ENCODE measurements at places on chromosomes 7 and 10. TPM values are rescaled to one million over a fixed set of nuclear protein-coding genes. Genes with fewer than 3 reads are reported as not detected.

Gene OPALIN
- polyA plus RNA-seq, result not detected

DNA sequence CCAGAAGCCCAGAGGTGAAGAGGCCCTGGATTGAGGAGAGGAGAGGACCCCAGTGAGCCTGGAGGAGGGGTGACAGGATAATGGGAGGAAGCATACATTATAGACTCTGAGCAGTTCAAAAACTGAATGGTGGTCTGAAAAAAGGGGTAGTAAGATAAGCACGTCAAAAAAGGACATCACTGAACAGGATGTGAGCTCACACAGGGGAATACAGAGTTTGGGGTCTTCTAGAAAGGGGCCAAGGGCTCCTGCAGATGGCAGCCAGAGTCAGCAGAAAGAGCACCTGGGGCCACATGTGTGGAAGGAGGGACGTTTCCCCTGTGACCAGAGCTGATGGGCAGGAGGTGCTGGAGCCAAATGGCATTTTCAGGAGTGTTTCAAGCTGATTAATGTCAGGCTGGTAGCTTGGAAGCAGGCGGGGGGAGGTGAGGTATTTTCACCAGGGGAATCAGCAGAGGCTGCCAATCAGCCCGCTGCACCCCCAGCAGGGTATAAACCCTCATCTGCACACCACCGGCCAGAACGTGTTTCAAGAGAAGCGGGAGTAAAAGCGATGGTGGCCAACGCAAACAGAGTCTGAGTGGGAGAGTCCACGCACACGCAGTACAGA, 85.8 kb downstream of the TNS3 start:
- DNase-seq, result no peak

DNA sequence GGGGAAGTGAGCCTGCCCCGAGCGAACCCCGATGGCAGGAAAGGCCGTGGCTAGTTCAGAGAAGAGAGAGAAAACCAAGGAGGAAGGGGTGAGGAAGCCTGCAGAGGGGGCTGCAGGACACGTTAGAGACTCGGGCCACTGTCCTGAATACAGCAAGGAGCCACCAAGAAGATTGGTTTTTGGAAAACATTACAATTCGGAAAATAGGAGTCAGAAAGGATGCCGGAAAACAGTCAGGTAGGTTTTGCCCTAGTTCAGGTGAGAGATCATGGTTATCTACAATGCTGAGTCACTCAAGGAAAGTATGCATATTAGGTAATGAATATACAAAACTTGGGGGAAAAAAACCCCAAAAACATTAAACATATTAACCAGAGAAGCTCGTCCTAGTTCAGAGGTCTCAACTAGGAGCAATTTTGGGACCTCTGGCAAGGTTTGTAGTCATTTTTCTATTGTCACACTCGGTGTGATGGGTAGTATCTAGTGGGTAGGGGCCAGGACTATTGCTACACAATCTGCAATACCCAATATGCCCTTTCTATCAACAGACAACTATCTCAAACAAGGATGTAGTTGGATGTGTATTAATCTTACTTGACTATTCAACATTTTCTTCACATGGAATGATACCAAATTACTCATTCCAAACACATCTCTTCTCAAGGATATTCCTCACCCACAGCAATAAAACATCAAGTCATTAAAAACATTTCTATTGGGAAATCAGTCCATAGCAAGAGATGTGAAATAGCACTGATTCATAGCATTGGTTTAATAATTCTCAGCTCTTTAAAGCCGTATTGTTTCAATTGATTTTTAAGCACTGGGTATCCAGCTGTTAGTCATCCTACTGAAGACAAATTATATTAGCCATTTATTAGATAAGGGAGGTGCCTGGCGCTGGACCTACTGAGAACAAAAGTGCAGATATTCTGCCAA, 74.4 kb upstream of the RSU1 start:
- no peak for DNase-seq

Gene TACR2
- polyA plus RNA-seq, result 0.28 TPM

GRCh38 chr7:100380196-100380595, 6.9 kb downstream of the PILRA start:
- DNase-seq, result no peak

DNA sequence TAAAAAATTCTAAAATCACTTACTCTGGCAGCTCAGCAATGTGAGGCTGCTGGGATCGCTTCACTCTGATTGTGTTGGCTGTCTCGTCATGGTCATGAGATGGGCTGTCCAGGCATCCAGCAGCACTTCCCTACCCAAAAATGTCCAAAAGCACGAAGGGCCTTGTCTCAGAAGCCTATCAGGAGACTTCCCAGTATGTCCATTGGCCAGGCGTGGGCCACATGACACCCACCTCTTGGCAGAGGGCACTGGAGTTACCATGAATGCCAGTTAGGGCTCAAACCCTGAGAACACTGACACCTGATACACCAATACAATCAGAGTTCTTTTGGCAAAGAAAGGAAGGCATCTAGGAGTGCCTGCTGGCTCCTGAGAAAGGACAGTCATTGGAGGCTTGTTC, 27.0 kb upstream of the GLI3 start:
- DNase-seq, result no peak

GRCh38 chr10:43002596-43002995, 74.3 kb upstream of the RET start:
- no peak for DNase-seq

DNA sequence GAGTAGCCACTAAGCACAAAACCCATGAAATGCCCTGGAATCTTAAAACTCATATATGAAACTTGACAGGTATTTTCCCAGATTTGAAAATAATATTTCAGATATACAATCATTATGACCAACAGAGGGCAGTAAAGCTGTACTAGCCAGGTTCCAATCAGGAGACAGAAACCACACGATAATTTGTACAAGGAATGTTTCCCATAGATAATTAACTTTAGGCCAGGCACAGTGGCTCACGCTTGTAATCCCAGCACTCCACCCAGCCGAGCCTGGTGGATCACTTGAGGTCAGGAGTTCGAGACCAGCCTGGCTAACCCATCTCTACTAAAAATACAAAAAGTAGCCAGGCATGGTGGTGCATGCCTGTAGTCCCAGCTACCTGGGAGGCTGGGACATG, 31.0 kb upstream of the NUB1 start:
- no peak for DNase-seq

DNA sequence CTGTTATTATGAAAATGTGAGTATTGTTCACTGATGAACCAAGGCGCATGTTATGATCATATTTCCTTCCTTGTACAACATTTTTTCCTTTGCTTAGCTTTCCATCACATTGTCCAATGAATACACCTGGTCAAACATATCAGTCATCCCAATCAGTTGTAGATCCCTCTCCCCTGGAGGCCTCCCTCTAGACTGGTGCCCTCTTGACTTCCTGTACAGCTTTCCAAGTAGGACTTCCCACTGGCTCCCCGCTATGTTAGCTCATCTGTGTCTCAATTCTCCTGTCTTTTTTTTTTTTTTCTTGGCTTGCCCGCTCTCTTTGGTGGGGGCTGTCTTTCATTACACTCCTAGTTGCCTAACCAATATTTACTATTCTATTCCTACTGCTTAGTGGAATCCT, 214.2 kb upstream of the NPY start:
- DNase-seq, result no peak

GRCh38 chr10:129140921-129141885, 325.8 kb upstream of the MGMT start:
- no peak for DNase-seq

DNA sequence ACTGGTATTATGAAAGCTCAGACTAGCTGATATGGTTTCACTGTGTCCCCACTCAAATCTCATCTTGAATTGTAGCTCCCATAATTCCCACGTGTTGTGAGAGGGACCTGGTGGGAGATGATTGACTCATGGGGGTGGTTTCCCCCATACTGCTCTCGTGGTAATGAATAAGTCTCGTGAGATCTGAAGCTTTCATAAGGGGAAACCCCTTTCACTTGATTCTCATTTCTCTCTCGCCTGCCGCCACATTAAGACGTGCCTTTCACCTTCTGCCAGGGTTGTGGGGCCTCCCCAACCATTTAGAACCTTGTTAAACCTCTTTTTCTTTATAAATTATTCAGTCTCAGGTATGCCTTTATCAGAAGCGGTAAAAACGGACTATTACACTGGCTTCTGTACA, 40.3 kb downstream of the COL13A1 start:
- no peak for DNase-seq

Gene KCND2
- 2.0 TPM for polyA plus RNA-seq

DNA sequence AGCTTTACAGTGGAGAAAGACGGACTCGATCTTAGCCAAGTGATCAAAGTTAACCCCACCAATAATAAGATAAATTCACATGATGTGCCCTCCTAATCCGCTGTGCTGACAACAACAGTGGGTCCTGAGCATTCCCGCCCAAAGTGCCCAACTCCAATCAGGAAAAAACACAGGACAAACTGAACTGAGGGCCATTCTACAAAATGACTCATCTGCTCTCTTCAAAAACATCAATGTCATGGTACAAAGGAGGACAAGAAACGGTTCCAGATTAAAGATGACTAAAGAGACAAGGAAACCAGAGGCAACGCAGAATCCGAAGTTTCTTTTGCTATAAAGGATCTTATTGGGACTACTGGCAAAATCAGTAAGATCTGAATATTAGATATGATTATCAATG, 79.4 kb downstream of the CTBP2 start:
- no peak for DNase-seq

DNA sequence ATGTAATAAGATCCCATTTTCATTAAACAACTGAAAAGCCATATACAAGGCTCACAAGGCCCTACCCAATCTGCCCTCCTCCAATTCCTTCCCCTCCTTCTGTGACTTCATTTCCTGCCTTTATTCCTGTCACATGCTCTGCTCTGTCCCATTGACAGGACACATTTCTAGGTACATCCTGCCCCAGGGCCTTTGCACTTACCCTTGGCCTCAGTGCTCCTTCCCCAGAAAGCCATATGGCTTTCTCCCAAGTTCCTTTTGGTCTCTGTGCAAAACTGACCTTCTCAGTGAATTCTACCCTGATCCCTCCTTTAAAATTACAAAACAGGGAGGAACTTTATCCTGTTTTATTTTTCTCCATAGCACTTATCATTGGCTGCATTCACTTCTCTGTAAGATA, 40.0 kb downstream of the KCNMA1 start:
- no peak for DNase-seq

Gene PLPP4
- 6.2 TPM for polyA plus RNA-seq

GRCh38 chr7:139774376-139774775, 3.4 kb downstream of the HIPK2 start:
- no peak for DNase-seq

DNA sequence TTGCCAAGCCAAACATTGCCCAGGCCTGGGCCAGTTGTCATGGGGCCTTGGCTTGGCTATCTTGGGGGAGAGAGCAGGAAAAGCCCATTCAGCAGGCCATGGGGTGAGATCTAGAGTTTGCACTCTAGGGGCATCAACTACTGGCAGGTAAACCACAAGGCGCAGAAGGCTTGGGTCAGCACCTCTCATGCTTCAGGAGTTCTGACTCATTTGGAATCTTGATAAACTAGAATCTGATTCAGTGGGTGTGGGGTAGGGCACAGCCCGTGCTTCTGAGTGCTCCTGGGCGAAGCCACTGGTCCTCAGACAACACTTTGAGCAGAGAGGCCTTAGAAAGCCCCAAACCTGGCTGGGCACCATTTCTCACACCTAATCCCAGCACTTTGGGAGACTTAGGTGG, 81.1 kb downstream of the RGS10 start:
- DNase-seq, result no peak

DNA sequence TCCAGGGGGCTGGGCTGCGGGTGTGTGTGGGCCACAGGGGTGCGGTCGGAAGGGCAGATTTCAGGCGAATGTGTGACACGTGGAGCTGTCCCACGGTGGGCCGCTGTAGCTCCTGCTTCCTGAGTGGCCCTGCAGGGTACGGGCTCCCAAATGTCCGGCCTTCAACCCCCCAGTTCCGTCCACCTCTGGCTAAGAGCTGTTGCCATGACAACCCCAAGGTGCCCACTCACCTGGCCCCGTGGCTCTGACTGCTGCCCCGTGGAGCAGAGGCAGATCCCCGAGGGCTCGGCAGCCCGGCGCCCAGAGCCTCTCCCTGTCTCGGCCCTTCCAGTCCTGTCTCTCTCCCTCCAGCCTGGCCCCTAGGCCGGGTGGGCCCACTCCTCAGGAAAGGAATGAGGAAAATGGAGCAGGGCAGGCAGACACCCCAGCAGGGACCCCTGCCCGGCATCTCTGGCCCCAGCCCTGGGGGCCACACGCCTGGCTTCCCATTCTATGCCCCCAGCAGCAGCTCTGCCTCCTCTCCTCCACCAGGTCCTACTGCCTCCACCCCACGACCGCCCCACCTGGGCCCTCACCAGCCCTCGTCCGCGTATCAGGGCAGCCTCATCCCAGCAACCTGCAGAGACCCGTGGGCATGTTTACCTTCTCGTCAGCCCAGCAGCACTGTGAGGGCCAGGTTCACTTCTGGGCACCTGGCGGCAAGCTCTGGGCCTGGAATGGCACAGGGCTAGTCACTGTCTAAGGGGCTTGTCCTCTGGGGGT, 215.6 kb downstream of the ELFN1 start:
- DNase-seq, result no peak

- DNase-seq, result no peak
These were observed 54.1 kb downstream of the ZNF248 start for GRCh38 chr10:37803269-37803668.

- DNase-seq, result no peak
These were observed 31.3 kb upstream of the RNF32 start for GRCh38 chr7:156609010-156609877.

- DNase-seq, result no peak
These were observed 33.6 kb upstream of the UTF1 start for GRCh38 chr10:133196221-133196915.

DNA sequence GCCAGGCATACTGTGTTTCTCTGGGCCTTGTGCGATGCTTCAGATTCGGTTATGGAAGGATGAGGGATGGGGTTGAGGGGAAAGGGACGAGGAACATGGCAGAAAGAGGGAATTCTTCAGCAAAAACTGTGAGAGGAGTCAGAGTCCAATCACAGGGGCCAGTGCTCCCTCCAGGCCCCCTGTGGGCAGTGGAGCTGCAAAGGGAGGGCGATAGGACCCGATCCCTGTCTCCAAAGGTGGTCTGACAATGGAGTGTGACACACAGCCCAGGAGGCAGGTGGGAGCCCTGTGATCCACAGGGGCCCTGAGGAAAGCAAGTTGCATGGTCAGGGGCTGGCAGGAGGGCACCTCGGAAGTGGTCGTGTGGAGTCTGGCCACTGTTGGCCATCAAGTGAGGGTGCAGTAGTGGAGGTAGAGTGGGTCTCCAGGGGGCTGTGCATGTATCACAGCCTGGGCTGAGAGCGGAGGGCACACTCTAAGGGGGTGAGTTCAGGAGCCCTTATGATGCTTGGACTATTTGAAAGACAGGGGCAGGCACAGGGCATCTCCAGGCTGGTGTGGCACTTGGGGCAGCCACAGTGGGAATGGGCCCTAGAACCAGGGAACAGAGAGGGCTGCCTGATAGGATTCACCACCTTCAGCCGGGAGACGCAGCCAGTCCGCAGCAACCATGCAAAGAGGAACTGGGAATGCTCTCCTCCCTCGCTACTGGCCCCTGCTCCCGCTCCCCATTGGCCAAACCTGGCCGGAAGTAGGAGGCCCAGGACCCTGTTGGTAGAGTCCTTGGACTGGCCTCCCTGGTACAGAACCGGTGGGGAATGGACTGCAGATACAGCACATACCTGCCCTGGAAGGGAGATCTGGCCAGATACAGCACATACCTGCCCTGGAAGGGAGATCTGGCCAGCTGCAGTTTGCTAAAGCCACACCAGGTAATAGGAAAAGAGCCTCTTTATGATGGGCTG, 115.9 kb downstream of the ADCY1 start:
- DNase-seq, result no peak
